Activated gamma-delta T cell treated with anti-CD3 and anti-CD28 coated beads, Interleukin-2, amount 50 U/mL, for 16 hours (primary cell): ENCODE measurements at places on chromosomes 7 and 10.

GRCh38 chr7:78063758-78064157, 265.2 kb downstream of the PHTF2 start:
- no peak for DNase-seq

GRCh38 chr7:41098402-41098801, 604.5 kb downstream of the INHBA start:
- no peak for DNase-seq

DNA sequence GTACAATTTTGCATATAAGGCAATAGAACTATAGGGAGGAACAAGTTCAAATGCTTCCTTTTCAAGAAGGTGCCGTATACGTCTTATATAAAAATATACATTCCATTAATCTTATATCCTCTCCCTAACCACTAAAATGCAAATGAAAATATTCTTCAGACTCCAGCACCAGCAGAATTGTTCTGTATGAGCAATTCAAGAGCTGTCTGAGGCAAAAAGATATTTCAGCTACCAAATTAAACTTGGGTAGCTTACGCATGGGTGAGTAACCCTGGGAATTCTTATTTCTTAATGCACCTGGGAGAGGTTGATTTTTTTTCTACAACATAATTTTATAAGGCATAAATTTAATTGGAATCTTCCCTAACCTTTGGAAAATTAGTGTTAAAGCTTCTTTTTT, 42.2 kb upstream of the GSDME start:
- no peak for DNase-seq

DNA sequence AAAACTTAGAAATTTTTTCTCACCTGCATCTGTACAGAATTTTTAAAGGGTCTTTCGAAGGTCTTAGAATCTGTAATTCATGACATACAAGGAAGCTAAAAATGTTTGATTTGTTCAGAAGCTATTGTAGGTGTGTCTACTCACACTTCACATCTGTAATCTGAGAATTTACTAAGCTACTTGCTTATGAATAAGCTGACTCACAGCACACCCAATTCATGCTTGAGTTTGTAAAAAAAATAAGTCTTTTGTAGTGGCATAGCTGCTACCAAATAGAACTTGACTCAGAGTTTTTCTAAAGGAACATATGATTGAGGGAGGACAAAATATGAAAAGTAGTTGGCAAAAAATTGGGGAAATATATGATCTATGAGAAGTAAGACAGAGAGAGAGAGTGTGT, 12.7 kb upstream of the AGR2 start:
- no peak for DNase-seq

GRCh38 chr7:1800902-1801301, 130.8 kb downstream of the ELFN1 start:
- DNase-seq: no peak

DNA sequence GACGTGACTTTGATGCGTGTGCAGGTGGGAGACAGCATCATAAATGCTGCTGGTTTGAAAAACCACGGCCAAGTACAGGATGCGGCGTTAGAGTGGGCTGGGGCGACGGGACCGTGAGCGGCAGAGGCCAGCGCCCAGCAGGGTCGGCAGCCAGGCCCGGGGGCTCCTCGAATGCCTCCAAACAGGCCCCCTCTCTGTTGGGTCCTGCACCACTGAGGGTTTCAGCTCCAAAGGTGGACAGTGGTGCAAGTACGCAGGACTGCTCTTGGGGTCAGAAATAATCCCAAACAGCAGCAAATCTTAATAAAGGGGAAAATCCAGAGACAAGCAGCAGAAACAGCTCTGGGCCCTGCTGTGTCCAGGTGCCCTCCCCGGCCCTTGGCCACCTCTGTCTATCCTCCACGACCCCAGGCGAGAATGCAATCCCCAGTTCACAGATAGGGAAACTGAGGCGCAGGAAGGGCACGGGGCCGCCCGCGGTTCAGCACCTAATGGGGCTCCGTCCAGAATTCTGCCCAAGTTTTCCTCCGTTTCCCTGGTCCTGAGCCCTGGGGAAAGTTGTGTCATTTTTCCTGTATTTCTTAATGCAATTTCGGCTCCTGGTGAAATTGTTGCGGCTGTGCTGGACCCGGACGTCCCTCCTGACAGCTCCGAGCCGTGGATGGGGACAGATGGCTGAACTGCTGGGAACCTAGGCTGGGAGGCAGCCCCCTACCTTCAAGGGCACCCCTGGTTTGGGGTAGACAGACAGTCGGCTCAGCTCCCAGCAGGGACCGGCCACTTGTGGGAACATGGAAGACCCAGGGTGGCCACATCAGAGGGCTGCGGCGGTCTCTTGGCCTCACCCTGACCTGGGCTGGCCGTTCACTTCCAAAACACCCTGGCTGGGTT, 97.4 kb downstream of the FOXL3 start:
- DNase-seq: no peak

GRCh38 chr10:27759483-27760272, 14.1 kb upstream of the MKX start:
- no peak for DNase-seq

GRCh38 chr10:120729547-120729946, 121.6 kb upstream of the WDR11 start:
- DNase-seq: no peak

GRCh38 chr7:101973130-101973529, 155.7 kb downstream of the CUX1 start:
- DNase-seq: no peak

DNA sequence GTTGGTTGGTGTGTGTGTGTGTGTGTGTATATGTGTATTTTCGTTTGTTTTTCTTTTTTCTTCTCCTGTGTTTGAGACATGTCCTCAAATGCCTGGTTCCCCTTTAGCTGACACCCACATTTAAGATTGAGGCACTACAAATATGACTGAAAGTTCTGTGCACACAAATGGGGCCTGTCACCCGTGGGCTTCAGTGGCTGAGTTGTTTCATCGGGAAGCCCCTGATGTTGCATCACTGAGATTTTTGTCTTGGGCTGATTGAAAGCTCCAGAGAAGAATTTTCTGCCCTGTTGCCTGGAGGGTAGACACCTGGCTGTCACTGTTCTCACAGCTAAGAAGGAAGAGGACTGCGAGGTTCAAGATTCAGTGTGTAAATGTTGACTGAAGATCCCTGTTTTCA, 283.8 kb upstream of the C7orf33 start:
- no peak for DNase-seq

DNA sequence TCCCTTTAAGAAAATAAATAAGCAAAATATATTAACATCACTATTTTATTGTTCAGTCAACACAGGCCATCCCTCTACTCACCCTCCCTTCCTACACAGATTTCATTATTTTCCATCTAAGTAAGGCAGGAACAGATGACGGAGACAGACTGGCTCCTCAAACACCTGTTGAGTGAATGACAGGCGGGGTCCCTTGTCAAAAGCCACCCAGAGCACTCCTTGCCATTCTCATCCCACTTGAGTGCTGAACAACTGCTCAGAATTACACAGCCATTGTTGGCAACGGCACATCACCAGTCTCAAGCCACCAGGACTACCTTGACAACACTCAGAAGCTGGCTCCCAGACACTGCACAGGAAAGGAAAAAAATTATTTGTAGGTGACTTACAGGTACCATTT, 3.3 kb downstream of the GRB10 start:
- DNase-seq: no peak

DNA sequence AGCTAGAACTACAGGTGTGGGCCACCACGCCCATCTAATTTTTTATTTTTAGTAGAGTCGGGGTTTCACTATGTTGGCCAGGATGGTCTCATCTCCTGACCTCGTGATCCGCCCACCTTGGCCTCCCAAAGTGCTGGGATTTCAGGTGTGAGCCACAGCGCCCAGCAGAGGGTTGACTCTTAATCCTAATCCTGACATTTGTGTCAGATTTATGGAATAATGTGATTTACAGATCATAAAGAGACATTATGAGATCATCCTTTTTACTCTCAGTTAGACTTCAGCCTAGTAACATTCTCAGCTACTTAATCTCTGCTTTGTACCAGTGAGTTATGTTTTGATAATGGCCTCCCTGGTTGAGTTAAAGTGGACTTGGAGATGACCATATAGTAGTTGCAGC, 2.2 kb downstream of the BTRC start:
- DNase-seq: no peak
